SIG-M5 (cell line): ENCODE measurements at places on chromosomes 1 and 21.

DNA sequence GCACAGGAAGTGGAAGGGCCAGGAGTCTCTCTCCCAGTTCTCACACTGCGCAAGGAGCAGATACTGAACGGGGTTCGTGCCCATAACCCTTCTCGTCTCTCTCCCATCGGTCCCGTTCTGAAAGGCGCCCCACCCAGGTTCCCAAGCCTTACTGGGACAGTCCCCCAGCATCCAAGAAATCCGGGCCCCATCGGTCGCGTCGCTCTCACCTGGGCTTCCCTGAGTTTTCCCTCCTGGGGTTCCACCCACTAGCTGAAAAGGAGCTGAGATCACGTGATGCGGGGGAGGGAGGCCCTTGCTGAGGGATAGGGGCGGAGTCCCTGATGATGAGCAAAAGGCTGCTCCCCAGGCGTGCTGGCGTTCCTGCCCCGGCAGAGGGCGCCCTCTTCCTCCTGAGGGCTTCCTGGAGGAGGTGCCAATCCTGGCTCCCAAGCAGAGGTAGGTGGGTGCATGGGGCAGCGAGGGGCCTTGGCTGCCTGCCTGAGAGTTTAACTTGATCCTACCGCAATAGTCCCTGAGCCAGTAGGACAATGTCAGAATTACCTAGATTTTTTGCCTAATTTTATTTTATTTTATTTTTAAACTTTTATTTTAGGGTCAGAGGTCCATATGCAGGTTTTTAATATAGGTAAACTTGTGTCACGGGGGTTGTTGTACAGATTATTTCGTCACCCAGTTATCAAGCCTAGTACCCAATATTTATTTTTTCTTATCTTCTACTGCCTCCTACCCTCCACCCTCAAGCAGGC, at the start of gene SPOCD1:
Gene SPOCD1, minus strand, starts transcription at position 271 of the 749 bp plus-strand sequence. CDS start 689 bp downstream, outside the sequence.
- DNase-seq: peak; percentile 4

DNA sequence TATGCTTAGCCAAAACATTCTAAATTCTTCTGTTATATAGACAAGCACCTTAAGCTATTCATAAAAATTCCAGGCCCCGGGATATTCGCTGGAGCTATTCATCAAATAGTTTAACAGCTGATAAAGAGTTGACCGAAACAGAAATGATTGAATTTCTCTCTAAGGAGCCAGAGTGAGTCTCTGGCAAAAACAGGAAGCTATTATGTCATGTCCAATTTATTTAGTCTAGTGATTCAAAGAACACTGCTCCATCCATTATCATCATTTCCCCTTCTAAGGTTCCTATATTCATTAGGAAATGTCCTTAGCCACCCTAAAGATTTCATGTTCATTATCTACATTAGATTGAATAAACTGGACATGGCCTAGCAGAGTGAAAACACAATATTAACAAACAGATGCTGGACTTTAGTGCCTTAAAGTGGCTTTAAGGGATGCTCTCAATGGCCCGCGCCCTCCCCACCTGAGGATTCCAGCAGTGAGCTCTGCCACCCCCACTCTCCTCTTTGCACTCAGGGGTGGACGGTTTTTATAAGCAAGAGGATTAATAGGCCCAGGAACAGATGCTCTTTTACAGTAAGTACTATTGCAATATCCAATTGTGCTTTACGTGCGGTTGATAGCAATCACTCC, 122.1 kb upstream of the RGS1 start:
- no peak for DNase-seq

DNA sequence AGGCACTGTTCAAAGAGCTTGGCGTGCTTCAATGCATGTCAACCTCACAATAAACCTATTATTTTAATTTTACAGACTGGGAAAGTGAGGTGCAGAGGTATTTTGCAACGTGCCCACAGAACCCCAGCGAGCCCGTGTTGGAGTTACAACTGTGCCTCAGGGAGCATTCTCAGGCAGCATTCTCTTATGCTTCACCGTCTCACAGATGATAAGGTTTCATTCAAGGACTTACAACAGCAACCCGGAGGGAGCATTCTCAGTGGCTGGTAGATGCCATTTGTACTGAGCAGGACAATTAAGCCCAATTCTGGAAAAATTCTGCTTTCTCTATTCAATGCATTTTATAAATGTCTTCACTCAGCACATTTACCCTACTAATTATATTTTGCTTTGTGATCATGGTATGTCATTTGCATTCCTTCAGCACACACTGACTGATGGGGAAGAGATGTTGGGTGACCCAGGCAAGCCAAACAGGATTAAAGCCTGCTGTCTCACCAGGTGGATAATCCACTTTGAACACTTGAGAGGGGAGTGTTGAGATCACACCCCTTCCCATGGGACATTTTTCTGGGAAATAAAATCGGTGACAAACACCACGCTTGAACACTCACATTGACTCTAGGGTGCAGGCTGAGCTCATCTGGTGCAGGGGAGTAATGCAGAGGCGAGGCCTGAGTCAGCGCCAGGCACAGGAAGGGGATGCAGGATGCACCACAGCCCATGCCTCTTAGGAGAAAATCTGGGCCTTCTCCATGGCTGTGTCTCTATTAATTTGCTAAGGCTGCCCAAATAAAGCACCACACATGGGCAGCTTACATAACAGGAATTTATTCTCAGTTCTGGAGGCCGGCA, 113.9 kb downstream of the CLIC6 start:
- no peak for DNase-seq

GRCh38 chr1:151246786-151247185, 7.7 kb upstream of the PSMD4 start:
- DNase-seq: no peak

DNA sequence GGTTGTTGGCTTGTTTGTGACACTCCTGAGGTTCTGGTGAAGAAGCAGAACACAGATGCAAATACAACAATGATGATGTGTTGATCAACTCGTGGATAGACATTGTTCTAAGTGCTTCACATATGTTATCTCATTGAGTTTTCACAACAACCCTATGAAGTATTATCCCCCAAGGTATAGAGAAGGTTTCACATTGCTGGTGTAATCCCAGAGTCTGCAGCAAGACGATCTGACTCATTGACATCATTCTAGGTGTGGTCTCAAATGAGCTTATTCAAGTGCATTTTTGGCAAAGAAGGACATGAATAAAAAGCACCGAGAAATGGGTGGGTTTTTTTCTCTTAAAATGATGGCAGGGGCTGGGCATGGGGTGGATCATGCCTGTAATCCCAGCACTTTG, 64.1 kb upstream of the SCAF4 start:
- DNase-seq: no peak

- no peak for DNase-seq
Measured at GRCh38 chr1:59680044-59680443, 134.7 kb upstream of the HOOK1 start.

- DNase-seq: no peak
Measured at GRCh38 chr1:43101061-43101460, 71.0 kb downstream of the EBNA1BP2 start.

DNA sequence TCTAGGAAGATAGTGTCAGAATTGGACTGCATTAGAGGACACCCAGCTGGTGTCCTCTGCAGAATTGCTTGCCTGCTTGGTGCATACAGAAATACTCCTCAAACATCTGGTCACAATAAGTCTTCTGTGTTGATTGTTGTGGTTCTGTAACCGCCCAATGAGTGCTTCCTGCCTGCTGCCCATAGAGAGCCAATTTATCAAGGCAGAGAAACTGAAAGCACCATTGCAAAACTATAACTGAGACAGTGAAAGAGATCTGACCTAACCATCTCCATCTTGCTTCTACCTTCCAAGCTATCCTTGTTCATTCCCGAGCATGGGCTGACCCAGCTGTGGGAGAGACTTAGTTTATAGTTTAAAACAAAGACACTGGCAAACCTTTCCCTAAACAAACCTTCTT, 462.4 kb upstream of the RGS18 start:
- no peak for DNase-seq

- DNase-seq: no peak
Measured at GRCh38 chr1:12629985-12630760, 12.2 kb upstream of the DHRS3 start.

DNA sequence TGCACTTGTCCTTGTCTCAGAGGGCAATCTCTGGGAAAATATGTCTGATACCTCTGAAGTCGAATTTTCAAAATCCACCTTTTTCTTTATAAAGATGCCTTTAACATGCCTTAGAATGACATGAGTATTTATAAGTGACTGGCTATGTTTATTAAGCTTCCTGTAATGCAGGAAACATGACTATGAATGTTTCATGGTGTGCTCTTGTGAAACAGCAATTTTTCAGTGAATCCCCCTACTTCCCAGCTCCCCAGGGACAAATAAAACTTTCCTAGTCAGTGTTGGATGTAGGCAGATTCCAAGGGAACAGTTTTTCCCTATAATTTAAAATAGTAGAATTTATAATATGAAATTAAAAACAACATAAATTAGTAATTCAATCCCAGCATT, 437.0 kb downstream of the LMO4 start:
- DNase-seq: no peak

DNA sequence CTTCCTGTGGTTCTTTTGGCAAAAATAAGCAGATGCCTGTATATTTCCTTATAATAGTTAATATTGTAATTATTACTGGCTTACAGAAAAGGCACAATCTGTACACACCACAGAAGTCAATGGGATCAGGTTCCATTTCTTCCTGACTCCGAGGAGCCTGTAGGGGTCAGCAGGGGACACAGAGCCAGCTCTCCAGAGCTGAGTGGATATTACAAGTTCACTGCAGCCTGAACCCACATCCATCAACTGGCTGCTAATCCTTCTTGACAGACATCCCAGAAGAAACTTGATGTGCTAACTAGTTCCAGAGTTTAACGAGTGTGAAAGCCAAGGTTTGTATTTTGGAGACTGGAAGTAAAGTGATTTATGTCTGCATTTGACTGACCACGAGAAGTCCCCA, 203.8 kb downstream of the LMX1A start:
- no peak for DNase-seq

- no peak for DNase-seq
Measured at GRCh38 chr1:215600258-215600792, 33.2 kb downstream of the KCTD3 start.

GRCh38 chr1:212152308-212152693, 116.8 kb downstream of the DTL start:
- DNase-seq: no peak

DNA sequence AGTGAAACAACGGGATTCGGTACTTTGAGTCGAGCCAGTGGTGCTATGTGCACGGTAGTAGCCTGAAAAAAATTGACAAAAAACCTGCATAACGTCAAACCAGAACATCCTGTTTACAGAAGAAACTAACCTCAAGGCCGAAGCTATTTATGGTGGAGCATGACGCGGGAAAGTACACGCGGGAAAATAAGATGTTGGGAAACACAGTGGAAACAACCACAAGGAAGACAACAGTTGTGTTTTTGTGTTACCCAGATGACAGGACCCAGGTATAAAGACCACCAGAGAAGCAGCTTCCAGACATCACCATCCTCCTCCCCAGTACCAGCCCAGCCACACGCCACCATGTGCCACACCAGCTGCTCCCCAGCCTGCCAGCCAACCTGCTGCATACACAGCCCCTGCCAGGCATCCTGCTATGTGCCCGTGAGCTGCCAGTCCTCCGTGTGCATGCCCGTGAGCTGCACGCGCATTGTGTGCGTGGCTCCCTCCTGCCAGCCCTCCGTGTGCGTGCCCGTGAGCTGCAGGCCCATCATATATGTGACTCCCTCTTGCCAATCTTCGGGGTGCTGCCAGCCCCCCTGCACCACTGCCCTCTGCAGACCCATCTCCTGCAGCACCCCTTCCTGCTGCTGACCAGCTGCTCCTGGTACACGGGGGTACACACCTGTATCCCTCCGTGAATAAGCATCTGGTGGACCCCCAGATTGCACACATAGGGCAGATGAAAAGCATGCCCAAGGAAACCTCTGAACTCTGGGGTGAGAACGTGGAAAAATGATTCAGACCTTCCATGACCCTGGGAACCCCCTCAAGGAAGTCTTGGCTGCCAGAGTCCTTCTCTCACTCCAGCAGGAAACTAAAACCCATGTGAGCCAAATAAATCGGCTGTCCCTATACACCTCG, at the start of gene KRTAP12-3:
Gene KRTAP12-3, plus strand, starts transcription at position 298 of the 906 bp plus-strand sequence. Its CDS starts 48 bp downstream, at position 346.
- no peak for DNase-seq

DNA sequence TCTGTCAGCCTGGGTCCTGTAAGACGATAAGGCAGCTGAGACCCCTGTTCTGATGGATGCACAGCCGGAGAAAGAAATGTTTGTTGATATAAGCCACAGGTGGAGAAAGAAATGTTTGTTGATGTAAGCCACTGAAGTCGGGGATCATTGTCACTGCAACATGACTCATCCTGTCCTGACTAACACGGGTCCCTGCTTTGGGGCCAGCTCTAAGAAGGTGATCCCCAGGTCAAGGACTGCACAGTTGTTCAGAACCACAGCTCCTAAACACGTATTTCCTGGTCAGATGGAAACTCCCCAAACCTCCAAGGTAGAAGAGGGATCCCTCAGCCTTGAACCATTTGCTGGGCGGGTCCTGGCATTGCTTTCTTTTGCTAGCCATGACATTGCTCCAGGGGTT, 86.4 kb upstream of the IGSF21 start:
- no peak for DNase-seq

GRCh38 chr1:156583821-156584622, 4.5 kb downstream of the TTC24 start:
- DNase-seq: peak; percentile 69

- DNase-seq: no peak
Measured at GRCh38 chr1:47754221-47754620, 243.0 kb downstream of the TRABD2B start.

- DNase-seq: no peak
Measured at GRCh38 chr21:33540711-33541104, 1.2 kb downstream of the GART start.

DNA sequence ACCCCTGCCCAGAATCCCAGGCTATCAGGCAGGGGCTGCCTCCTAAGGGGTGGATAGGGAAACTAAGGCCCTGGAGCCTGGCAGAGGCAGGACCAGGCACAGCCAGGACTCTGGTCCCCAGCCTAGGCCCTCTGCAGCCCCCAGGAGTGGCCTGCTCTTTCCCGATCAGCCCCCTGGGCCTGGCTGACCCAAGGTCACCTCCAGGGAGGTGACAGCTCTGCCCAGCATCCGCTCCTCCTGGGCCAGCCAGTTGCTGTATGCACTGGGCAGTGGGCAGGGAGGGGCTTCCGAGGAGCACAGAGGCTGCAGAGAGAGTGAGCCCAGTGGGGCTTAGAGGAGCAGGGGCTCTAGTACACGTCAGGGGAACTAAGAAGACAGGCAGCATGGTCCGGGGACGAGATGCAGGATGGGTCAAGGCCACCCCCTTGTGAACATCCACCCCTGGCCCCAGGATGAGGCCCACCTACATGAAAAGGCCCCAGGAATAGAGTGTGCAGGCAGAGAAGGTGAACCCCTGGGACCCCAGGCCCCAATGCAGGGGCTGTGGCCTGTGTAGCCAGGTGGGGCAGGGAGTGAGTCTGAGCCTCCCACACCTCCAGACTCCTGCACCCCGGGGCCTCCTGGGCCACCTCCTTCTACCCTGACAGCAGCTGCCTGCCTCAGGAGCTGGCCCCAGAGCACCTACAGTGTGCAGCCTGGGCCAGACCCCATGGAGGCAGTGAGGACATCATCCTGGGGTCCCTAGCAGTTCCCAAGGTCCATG, 32.8 kb downstream of the WNT9A start:
- DNase-seq: no peak

DNA sequence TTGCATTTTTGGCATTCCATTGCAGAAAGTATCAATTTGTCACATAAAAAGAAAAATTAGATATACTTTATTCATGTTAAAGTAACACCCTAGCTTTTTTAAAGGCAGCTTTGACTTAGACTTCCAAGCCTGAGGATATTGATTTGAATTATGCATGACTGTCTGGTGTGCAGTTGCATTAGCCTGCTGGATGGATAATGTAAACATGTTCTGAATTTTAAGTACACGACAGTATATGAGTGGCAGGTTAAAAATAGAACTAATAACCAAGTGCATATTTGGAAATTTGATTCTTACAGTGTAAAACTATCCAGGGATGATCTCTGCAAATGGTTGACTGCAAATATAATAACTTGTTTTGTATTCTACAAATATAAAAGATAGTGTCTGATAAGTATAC, 124.0 kb downstream of the SYT14 start:
- no peak for DNase-seq
